RCC 7860 (cell line): ENCODE measurements at places on chromosomes 12 and 14.

DNA sequence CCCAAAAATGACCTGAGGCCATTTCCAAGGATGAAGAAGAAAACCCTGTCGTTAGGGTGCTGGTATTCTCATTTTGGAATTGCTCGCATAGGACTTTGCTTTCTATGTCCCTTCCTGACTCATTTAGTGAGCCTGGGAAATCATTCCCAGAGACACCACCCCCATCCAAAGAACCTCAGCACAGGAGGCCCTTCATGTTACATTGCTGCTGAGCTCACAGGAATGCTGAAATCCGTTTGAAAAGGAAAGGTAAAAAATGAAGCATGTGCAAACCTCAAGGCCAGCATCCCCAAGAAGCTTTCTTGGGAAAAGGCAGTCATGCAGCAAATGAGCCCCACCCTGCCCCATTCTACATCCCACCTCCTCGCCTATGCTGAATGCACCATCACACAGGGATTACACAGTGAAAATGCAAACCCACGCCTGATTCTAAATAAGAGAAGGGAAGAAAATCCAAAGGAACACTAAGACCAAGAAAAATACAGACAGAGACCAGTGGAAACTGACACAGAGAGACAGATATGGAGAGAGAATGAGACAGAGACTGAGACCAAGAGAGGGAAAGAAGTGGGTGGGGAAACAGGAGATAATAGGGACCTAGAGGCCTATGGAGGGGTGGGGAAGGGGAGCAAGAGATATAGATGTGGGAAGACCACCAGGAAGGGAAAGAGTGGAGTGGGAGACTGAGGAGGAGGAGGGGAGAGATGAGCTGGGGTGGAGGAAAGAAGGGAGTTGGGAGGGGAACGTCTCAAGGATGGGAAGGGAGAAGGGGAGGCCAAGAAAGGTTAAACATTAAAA, 33.5 kb downstream of the NIN start:
- DNase-seq, result no peak

- DNase-seq, result no peak
Measured at GRCh38 chr12:97394657-97395056, 67.9 kb upstream of the RMST start.

DNA sequence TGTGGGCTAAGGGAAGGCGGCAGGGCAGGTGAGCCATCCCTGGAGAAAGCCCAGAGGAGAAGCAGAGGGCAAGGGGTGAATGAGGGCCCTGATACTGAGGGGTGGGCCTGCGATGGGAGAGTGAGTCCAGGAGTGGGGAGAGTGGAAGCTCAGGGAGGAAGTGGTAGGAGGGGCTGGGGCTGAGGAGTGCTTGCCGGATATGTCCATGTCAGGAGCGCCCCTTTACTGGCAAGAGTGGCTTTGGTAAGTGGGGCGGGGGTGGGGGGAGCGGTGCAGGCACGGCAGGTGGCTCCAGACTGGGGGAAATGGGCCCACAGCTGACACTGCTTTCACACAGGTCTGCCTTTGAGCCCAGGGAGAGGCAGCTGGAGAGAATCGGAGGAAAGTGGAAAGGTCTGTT, 86.4 kb upstream of the GPR68 start:
- no peak for DNase-seq

GRCh38 chr14:69685716-69686115, 74.3 kb downstream of the SUSD6 start:
- DNase-seq, result no peak

- no peak for DNase-seq
Measured at GRCh38 chr12:9133216-9133916, 17.6 kb upstream of the A2M start.

- DNase-seq, result peak; percentile 82
Measured at GRCh38 chr12:122399592-122400373, 22.7 kb downstream of the CLIP1 start.

DNA sequence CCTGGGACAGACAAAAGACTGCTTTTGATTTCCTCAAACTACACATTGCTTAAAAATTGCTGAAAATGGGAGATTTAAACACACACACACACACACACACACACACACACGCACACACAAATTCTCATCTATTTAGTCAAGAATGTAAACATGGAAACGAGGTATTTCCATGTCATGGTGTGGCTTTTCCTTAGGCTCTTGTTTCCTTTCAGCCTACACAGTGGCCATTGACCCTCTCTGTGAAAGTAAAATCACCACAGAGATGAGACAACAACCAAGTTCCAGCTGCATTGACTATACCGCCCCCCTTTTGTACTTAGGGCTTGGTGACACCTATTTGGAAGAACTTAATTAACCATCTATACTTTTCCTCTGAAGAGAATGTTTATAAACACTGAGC, 41.9 kb downstream of the TTC8 start:
- no peak for DNase-seq

- no peak for DNase-seq
Measured at GRCh38 chr14:91170504-91171121, 56.7 kb downstream of the DGLUCY start.

DNA sequence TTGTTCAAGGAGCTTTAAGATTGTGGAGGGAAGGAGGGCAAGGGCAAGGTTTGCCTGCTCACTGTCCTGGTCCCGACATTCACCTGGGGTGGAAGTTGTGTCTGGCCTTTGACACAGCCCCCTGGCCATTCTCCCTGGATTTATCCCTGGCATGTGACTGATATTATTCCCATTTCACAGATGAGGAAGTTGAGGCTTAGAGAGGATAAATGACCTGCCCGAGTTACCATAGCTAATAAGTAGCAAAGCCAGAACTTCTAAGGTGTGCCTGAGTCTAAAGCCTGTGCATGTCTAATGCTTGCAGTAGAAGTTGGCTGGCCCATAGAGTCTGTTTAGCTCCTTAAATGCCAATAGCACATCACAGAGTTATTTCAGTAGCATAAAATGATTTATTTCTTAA, 720 bp upstream of the FGF6 start:
- no peak for DNase-seq

GRCh38 chr14:52910572-52910971, 40.3 kb downstream of the FERMT2 start:
- no peak for DNase-seq

DNA sequence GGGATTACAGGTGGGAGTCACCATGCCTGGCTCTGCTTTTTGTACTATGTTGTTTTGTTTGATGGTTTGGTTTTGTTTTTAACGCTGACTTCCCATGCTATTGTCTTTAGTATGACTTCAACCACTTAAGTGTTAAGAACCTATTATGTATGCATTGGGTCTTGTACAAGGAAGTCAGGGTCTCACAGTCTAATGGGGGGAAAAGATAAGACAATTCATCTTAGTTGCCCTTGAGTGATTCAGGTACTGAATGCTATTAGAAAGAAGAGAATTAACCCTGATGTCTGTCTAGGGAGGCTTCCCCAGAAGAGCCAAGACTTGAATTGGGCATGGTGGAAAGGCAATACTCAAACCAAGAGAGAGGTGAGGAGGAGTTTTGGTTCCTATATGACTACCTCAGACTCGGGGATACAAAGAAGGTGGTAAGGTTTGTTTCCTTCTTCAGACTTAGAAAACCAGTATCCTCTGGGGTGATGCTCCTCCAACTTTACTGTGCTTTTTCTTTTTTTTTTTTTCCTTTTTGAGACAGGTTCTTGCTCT, 64.6 kb downstream of the SUSD6 start:
- no peak for DNase-seq

DNA sequence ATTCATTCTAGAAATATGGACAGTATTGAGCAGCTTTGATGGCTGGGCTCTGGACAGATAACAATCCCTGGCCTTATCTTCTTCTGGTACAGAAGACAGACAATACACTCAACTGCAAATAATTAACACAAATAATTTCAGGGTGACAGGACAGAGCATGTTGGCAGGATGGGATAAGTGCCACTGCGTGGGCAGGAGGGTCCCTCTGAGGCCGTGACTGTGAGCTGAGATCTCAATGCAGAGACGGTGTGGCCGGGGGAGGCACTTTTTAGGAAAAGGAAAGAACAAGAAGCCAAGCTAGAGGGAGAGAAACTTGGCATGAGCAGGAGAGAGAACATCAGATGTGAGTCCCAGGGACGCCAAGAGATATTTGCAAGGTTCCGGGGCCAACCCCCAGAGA, 8.1 kb downstream of the SYNE3 start:
- no peak for DNase-seq

DNA sequence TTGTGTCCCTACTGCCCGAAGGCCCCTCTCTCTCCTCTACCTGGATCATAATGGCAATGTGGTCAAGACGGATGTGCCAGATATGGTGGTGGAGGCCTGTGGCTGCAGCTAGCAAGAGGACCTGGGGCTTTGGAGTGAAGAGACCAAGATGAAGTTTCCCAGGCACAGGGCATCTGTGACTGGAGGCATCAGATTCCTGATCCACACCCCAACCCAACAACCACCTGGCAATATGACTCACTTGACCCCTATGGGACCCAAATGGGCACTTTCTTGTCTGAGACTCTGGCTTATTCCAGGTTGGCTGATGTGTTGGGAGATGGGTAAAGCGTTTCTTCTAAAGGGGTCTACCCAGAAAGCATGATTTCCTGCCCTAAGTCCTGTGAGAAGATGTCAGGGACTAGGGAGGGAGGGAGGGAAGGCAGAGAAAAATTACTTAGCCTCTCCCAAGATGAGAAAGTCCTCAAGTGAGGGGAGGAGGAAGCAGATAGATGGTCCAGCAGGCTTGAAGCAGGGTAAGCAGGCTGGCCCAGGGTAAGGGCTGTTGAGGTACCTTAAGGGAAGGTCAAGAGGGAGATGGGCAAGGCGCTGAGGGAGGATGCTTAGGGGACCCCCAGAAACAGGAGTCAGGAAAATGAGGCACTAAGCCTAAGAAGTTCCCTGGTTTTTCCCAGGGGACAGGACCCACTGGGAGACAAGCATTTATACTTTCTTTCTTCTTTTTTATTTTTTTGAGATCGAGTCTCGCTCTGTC, 1.8 kb downstream of the INHBE start:
- DNase-seq, result no peak

- DNase-seq, result no peak
Measured at GRCh38 chr14:92724516-92725340, 23.7 kb downstream of the LGMN start.

- DNase-seq, result no peak
Measured at GRCh38 chr12:67274186-67274585, 5.0 kb downstream of the CAND1 start.

GRCh38 chr14:35051796-35052195, 5.7 kb downstream of the FAM177A1 start:
- DNase-seq, result no peak

GRCh38 chr14:59254146-59254910, 65.9 kb downstream of the DAAM1 start:
- DNase-seq, result peak; percentile 24

DNA sequence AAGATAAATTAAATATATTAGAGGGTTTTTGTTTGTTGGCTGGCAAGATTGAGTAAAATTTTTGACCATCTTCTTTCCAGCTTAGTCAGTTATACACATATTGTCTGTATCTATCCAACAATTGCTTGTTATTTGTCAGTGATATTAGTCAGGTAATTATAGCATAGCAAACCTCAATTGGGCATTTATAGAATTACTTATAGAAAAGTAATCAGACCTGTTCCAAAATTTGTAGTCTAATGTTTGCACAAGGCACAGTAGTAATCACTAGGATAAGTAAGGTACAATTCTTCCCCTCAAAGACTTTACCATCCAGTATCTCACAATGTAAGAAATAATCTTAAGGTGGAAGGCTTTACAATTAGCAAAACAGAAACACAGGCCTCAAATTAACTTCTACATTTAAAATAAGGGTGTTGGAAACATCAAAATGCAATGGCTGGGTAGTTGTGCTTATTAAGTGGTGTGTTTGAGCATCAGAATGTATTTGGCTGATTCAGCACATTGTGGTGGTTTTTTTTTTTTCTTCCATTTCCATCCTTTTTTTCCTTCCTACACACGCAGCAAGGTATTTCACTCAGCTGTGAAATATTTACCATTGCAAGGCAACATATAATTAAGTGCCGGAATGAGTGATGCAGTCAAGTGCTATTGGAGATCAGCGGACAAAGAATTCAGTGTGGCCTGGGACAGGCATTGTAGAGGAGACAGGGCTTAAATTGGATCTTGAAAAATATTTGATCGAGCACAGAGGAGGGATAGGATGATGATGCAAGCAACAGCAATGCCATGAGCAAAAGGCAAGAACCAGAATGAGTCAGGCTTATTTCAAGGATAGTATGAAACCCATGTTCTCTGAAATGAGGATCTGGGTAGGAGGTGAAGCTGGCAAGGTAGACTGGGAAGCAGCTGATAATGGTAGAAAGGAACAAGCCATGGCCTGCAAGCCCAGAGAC, 178.2 kb downstream of the AKAP6 start:
- DNase-seq, result no peak

DNA sequence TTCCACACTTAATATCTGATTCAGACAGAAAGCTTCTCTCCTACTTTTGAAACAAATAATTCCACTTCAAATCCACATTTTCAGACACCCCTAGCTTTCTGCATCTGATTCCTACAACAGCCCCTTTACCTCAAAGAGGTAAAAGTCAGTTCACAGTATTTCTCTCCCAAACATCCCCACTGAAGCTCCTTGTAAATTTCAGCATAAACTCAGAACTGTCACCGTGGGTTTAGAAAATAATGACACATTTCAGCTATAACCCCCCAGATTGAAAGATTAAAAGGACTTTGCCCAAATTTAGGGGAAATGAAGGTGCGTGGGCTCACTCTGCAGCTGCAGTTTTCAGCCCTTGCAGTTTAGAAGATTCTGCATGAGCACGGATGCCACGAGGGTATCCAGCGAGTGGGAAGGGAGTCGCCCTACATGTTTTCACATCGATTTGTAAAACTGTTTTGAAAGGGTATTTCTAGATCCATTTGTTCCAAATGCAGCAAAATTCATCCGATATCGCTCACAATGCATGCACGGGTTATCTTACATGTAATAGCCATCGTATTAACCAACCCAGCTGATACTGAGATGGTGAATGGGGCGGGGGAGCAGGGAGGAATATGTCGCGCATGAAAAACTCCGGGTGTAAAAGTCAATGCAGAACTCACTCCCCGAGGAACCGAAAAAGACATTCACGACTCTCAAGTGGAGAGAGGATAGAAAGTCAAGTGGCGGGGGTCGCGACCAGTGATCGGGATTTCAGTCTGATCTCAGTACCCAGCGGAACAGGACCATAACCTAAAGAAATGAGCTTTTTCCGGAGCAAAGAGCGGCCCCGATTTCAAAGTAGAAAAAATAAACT, 5.0 kb upstream of the CCND2 start:
- DNase-seq, result no peak

DNA sequence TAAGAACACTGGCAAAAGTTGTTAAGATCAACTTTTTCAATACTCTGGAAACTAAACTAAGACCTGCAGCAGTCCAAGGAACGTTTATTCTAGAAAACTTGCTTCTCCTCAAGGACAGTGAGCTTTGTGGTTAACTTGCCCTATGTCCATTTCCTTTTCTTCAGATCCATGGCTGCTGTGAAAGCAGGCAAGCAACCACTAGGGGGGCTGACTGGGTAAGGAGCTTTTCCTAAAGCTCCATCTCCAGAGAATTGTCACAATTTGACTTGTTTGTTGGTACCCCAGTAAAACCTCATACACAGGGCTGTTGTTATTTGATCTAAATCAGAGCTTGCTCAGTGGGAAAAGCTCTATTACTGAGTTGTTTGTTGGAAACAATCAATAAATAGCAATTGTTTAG, 10.1 kb upstream of the RPL10L start:
- no peak for DNase-seq
